ENCODE measurements at places on chromosomes 5 and 9.

- no peak for DNase-seq
Measured at GRCh38 chr5:74992791-74993190, 59.6 kb downstream of the GCNT4 start.

- DNase-seq, result no peak
Measured at GRCh38 chr9:84054341-84055010, 73.9 kb downstream of the RMI1 start.

DNA sequence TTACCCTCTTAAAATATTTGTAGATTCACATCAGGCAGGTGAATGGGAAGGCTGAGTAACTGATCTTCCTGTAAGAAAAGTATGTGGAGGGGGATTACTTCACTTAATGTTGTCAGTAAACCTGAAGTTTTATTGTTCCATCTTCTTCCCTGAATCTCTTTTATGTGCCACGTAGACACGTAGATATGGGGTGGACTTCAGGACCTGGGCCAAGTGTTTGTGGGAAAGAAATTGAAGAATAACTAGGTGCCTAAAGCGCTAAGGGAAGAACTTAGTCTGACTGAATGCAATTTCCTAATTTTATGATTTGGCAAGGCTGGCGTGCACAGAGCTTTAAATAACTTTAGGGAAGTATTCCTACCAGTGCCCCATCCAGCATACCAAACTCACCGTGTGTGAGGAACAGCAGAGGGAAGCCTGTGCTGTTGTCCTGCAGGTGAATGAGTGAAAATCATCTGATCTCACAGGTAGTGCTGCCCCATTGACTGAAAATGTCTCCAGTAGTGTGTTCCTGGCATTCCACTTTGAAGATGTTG, 323.4 kb downstream of the KDM4C start:
- DNase-seq, result no peak

DNA sequence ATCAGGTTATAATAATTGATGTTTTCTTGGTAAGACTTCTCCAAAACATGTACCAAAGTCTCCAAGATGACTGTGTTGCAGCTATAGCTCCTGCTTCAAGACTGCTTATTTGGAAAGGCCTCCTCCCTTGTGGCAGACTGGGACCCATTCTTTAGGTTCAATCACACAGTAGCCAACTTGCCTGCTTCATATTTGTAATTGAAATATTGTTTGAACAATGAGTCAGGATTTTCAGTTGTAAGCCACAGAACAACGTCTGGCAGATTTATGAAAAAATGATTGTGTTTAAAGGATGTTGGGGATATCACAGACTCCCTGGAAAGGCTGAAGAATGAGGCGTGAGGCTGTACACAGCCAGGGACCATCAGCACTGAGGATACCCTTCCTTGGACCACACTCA, 458.9 kb downstream of the MED10 start:
- no peak for DNase-seq

- no peak for DNase-seq
Measured at GRCh38 chr5:75319638-75320037, 17.4 kb upstream of the HMGCR start.

- DNase-seq, result no peak
Measured at GRCh38 chr5:111124793-111125192, 32.6 kb downstream of the WDR36 start.

DNA sequence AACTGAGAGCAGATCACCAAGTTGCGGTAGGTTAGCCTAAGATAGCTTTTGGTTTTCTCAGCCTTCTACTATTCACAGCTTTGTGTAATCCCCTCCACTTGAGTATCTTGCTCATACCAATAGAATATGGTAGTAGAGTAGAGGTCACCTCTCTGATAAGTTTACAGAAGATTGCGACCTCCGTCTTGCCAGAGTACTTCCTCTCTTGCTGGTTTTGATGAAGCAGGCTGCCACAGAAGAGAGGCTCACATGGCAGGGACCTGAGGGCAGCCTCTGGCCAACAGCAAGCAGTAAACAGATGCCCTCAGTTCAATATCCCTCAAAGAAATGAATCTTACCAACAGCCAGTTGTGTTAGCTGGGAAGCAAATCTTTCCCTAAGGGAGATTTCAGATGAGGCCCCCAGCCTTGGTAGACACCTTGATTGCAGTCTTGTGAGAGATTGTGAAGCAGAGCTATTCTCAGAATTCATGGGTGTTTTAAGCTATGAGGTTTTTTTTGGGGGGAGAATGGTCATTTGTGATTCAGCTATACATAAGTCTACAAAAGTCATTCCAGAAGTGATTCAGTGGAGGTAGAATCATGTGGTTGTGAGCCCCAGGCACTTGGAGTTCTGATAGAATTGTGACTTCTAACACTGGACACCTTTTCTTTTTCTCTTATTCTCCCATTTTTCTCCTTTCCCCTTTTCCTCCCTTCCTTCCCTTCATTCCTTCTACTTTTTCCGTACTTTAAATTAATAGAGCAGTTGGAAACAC, 22.7 kb upstream of the CDKN2B start:
- DNase-seq, result no peak

- DNase-seq, result peak; percentile 36
Measured at GRCh38 chr5:113330533-113331208, 104.1 kb downstream of the TSSK1B start.

DNA sequence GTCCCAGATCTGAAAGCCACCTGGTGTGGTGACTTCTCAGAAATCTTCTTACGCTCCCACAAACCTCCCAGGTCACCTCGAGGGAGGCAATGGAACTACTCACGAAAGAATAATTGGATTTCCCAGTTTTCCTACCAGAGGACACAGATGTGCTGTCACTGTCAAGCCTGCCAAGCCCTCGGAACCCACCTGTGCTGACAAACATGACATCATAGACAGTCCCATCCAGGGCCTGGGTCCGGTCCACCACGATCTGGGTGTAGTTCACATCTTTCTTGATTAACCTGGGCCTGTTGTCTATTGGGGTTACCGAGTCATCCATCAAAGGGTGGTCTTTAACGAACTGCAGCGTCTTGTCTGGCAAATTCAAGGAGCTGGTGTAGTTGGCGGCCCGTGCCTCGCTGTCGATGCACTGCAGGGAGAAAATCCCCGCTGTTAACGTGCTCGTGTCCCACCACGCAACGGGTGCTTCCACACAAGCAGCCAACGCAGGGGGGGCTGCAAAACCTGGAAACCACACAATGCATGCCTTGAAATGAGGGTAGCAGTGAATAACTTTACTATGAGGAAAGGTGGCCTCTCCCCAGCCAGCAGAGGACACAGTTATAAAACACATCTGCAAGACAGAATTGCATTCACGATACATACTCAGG, 69.0 kb downstream of the SECISBP2 start:
- DNase-seq, result no peak

GRCh38 chr5:13278148-13278547, 666.3 kb downstream of the DNAH5 start:
- DNase-seq, result no peak

DNA sequence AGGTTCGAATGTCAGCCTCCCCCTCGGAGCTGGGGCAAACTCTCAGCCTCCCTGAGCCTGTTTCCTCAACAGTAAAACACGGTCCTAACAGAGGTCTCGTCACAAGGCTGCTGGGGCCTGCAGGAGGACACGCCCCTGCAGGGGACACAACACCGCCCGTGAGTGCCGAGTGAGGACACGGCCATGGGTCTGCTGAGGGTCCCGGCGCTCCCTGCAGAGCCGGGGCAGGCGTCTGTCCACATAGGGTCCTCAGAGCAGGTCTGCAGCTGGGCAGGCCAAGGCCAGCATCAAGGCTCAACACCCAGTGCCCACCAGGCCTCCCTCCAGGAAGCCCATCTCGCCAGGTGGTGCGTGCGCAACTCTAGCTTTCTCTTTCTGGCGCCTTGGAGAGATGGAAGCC, 125.2 kb downstream of the VAV2 start:
- DNase-seq, result no peak

GRCh38 chr9:125991886-125992529, 244.8 kb downstream of the PBX3 start:
- DNase-seq, result no peak

GRCh38 chr5:96031811-96032261, 70.2 kb upstream of the ELL2 start:
- peak; percentile 94 for DNase-seq

DNA sequence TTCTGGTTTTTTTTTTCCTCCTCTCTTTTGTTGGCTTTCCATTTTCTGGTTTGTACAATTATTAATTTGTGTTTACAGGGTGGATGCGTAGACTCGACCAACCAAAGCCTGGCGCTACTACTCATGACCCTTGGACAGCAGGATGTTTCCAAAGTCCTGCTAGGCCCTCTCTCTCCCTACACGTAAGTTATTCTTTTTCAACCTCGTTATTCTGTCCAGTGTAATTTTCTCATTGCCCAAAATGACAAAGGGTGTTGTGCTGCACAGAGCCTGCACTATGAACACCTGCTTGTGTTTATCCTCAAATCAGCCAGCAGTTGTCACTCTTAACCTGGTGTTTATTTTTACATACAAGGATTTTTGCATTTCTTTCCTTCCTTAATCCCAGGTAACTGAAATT, 56.6 kb downstream of the RCL1 start:
- no peak for DNase-seq

DNA sequence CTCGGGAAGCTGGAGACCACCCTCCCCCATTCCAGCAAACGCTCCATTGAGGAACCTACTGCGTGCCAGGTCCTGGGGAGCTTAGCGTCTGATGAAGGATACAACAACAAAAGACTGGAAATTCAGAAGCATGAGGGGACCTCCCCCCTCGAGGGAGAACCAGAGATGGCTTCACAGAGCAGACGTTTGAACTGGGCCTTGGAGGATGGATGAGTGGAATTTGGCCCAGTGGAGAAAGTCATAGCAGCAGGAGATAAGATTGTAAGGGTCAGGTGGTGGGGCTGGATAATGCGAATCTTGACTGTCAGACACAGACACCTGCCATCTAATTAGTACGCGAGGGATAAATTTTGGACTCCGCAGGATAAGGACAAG, 1.2 kb upstream of the SLC25A51 start:
- no peak for DNase-seq

- DNase-seq, result no peak
Measured at GRCh38 chr9:505741-506059, 291.0 kb downstream of the DOCK8 start.

- peak; percentile 23 for DNase-seq
Measured at GRCh38 chr5:31935496-31936369, 238.4 kb downstream of the GOLPH3 start.

DNA sequence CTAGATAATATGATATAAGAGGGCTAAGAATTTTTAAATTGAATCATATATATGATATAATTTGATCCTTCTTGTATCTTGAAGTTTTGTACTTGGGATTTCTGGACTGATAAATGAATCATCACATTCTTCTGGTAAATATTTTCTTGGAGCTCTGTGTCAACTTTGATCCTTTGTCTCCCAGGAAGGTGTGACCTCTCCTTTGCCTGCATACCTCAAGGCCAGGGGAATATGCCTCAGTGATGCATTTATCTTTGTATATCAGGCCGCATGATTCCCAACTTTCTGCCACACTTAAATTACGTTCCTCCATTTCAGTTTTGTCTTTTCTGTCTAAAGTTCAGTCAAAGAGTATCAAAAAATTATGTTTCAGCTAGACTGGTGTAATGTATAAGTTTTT, 101.2 kb downstream of the NLN start:
- DNase-seq, result peak; percentile 31

- no peak for DNase-seq
Measured at GRCh38 chr9:75830303-75830702, 60.2 kb upstream of the PCSK5 start.

DNA sequence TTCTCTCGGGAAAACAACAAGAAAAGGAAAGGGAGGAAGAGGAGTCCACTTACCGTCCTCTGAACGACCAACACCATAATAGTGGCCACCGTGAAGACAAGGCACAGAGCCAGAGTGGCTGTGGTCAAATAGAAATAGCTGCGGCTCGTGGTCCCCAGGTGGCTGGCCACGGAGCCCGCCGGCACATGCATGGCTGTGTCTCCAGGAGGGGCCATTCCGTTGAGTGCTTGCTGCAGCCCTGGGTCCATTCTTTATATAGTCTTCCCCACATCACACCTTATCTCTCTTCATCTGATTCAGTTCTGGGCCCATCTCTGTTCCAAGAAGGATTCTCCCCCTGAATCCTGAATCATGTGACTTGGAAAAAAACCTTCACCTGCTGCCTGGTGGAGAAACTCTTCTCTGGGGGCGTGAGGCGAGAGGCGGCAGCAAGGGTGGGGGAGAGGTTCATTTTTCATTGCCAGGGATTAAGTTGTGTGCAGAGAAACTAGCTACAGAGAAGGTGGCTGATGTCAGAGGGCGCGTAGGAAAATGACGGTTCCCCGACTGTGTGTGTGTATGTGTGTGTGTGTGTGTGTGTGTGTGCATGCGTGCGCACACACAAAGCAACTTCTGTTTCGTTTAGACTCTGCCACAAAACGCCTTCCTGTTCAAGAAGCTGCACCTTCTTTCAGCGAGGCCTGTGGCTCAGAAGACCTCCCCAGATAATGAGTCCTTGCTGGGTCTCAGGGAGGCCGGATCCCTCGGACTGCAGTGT, at the start of gene TNFSF8:
Gene TNFSF8 (minus strand): TSS at position 536 of the 757 bp plus-strand sequence. CDS start 288 bp downstream, at position 248.
- no peak for DNase-seq

GRCh38 chr5:134053840-134054338, 49.1 kb upstream of the VDAC1 start:
- DNase-seq, result no peak

DNA sequence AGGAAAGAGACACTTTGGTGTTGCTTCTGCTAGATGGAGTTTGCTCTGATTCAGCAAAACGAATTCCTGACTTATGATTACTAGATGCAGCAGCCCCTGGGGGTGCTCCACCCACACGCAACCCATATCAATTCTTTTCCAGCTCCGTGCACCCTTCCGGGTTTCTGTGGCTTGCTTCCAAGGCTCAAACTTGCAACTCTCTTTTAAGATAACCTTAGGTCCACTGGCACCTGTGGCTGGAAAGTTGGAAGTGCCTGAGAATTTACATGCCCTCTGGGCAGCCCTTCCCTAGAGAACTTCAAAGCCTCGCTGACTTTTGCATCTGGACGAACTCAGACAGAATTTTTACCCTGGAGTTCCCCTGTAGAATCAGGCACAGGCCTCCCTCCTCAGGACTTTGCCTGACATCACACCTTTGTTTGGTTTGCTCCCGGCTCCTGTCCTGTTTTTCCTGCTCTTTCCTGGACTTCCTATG, 224.9 kb downstream of the SNX18 start:
- peak; percentile 46 for DNase-seq

DNA sequence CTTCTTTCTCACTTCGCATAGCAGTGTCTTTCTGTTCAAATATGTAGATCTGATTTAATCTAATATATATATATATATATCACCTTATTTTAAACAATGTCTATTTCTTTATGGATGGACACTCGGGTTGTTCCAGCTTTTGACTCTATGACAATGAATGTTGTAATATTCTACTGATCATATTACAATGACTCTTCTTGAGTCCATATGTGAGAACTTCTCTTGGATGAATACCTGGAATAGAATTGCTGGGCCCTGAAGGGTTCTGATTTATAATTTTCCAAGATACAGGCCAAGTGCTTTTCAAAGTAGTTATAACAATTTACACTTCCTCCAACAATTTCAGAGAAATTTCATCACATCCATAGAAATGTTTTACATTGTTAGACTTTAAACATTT, 28.8 kb downstream of the NTRK2 start:
- no peak for DNase-seq

DNA sequence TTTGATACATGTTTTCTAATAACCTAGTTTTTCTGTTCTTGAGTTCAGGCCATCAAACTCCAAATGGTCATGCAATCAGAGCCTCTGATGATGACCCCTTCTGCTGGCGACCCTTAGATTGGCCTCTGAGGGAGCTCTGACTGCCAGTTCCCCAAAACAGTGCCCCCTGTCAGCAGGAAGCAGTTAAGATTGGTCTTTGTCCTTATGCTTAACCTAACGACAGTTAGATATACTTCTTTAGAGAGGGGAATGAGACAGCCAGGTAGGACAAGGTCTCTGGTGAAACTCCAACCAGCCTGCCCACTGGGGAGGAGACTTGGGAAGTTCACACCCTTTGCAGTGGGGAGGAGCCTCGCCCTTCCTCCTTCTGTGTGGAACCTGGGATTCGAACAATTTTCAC, 390.4 kb upstream of the KIF2A start:
- DNase-seq, result no peak

All from fibroblast of skin of back (primary cell).